Stimulated activated CD8-positive, alpha-beta memory T cell treated with anti-CD3 and anti-CD28 coated beads, Interleukin-15, amount 100 ng/mL, for 24 hours (primary cell): ENCODE measurements at places on chromosomes 12 and 14.

DNA sequence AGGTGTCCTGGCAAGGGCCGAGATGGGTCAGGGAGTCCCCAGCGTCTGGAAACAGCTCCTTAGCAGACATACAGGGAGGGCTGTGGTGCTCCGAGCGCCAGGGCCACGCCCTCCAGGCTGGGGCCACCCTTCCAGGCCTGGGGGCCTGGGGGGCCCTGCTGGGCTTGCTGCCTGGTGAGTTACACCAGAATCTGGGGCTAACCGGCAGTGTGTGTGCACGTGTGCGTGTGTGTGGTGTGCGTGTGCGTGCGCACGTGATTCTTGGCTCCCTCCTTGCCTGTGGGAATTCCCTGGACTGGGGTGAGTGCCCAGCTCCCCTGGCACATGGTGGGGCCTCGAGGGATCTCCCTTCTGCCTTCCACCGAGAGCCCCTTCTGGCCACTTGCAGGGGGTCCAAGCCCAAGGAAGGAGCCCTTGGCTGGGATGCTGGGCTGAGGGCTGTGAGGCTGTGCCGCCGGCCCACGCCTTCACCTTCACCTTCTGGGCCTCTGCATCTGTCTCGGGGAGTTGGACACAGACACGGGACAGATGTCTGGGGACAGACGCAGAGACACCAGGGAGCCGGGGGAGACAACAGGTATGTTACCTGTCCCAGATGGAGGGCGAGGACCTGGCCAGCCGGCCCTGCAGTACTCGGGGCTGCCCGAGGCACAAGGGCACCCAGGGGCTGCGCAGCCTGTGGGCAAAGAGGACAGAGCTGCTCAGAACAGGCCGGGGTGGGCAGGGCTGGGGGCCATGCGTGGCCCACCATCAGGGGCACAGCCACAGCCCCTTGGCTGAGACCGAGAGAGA is 37.2 kb downstream of the BEGAIN start:
- no peak for DNase-seq

- no peak for DNase-seq
These were observed 35.1 kb downstream of the EIF2S3B start for GRCh38 chr12:10540776-10541205.

- DNase-seq, result no peak
These were observed 25.4 kb downstream of the SRRM4 start for GRCh38 chr12:119006746-119007145.

DNA sequence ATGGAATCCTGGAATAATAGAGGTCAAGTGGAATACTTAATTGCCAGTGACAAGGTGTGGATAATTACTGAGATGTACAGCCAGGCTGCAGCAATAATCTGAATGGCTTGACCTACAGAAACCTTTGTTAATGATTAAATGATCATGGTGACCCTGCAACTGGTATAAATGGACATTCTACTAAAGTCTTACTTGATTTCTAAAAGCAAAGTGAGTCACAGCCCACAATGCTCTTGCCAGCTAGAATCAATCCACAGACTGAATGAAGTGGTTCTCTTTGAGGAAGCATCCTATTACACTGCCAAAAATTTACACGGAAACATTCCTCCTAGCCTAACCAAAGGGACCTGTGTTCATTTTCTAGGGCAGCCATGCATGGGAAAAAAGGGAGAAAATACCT is 518.5 kb downstream of the SOX5 start:
- no peak for DNase-seq
